Stimulated activated CD4-positive, alpha-beta T cell treated with anti-CD3 and anti-CD28 coated beads, Interleukin-1b, Interleukin-23, amount 100 ng/mL, for 48 hours (primary cell): ENCODE measurements at places on chromosomes 3 and 15.

GRCh38 chr15:72369964-72370363, 5.8 kb downstream of the HEXA start:
- DNase-seq: no peak

- no peak for DNase-seq
Observed at GRCh38 chr15:37100966-37101215, 542 bp upstream of the MEIS2 start.

DNA sequence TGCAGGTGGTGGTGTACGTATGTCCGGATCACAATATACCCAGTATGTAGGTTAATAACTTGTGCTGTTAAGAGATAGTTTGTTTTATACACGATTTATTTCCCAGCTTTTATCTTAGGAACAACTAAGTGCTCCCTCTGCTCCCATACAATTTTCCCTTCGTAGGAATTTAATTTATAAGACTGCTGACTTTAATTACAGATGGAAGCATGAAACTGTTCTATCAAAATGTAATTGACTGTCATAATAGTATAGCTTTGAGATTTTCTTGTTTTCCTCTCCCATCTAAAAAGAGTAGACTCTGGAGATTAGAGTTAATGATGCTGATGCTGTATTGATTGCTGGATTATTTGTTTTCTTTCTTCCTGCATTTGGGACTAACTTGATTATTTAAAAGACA, 370.7 kb upstream of the SGO1 start:
- no peak for DNase-seq

DNA sequence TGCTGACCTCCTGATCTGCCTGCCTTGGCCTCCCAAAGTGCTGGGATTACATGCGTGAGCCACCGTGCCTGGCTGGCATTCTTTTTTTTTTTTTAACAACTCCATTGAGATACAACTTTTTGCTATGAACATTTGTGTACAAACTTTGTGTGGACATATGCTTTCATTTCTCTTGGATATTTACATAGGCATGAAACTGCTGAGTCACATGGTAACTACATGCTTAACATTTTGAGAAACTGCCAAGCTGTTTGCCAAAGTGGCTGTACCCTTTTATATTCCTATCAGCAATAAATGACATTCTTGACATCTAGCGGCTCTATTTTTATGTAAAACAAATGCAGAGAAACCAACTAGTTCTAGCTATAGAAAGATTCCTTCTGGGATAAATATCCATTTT, 8.7 kb upstream of the YEATS2 start:
- DNase-seq: no peak

GRCh38 chr3:111585217-111585616, 9.9 kb downstream of the ZBED2 start:
- DNase-seq: no peak

GRCh38 chr15:33810073-33810595, 158.2 kb upstream of the CHRM5 start:
- no peak for DNase-seq

GRCh38 chr3:5019411-5020241, 40.4 kb downstream of the BHLHE40 start:
- DNase-seq: peak; percentile 84

GRCh38 chr15:69131362-69132220, 28.8 kb upstream of the GLCE start:
- no peak for DNase-seq

- DNase-seq: no peak
Observed at GRCh38 chr15:31465083-31465955, 138.7 kb downstream of the KLF13 start.

- DNase-seq: no peak
Observed at GRCh38 chr3:183275418-183275817, 22.4 kb downstream of the B3GNT5 start.

- DNase-seq: no peak
Observed at GRCh38 chr3:152177757-152178156, 91.0 kb upstream of the MBNL1 start.

DNA sequence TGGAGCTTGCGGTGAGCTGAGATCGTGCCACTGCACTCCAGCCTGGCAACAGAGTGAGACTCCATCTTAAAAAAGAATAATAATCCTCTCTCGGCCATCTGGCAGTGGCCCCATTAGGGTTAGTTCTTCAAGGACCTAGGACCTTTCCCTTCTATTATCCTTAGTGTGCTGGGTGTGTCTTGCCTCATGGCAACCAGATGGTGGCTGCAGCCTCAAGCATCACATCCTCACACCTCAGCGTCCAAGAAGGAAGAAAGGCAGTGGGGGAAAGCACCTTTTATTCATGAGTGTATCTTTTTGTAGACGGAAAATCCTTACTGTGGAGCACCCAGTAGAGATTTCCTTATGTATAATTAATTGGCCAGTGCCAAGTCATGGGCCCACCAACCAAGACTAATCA, 42.7 kb upstream of the TFRC start:
- DNase-seq: no peak

DNA sequence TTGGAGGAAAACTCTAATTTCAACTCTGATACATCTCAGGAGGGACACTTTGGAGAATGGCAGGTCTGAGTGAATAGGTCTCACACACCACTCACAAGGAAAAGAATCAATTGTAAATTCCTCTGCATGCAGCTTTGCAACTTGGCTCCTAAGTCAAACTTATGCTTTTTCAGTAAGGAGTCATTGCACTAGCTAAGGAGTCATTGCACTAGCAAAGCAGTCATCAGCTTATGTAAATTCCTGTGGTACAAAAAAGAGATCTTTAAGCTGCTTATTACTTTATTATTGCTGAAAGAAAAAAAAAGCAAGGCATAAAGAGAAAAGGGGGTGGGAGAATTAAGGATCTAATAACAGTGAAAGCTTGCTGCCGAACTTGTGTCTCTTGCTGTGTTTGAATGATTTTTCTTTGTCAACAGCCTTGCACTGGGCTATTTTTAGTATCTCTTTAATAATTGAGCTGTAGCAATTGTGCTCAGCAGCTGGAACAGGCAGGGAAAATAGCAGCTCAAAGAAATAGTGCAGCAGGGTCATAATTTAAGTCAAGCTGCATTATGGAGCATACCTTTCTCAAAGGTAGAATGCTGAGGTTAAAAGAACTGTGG, 154.3 kb upstream of the ARPP21 start:
- DNase-seq: no peak

DNA sequence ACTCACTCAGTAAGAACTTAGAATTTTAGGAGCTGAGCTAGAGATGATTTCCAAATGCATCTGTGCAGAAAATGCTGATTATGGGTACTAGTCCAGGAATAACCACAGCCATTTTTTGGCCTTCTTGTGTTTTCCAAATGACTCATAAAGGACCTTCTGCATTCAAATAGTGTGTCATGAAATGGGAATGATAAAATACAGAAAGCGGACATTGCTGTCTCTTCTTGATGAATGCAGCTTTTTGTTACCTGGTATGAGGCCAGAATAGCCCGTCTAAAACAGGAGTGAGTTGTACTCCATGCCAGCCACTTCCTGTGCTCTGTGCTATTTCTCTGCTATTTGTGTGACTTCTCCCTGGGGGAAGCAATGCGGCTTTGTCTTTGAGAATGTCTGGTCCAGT, 20.5 kb upstream of the FRMD5 start:
- DNase-seq: no peak

- no peak for DNase-seq
Observed at GRCh38 chr3:167810236-167810635, 74.7 kb downstream of the SERPINI1 start.

- no peak for DNase-seq
Observed at GRCh38 chr3:128328546-128329458, 137.9 kb downstream of the DNAJB8 start.

- no peak for DNase-seq
Observed at GRCh38 chr3:196609805-196610515, 29.5 kb upstream of the NRROS start.

DNA sequence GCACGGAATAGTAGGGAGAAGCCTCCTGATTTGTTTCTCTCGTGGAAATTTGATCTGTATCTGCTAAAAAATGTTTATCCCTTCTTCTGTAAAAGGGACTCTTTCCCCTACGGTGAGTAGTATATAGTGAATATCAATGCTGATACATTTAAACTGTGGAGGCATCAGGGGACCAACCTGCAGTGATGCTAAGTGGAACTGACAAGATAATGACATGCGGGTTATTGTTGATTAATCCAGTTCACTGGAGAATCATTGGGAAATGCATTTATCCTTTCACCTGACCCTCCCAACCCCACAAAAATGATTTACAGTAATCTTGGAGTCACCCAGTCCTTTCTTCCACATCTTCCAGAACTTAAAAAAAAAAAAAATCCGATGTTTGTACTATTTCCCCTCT, 264.8 kb downstream of the PTPRG start:
- no peak for DNase-seq
